CD4-positive, alpha-beta T cell (primary cell): ENCODE measurements at places on chromosomes 6 and 20. TPM values are rescaled to one million over a fixed set of nuclear protein-coding genes. Genes with fewer than 3 reads are reported as not detected.

- no peaks in the 10 kb centered on the region for H3K27me3 ChIP-seq
- H3K27ac ChIP-seq = no peak overlapping the region
- no peak for DNase-seq
- no peaks in the 10 kb centered on the region for H3K36me3 ChIP-seq
Observed at GRCh38 chr20:58099291-58099935, 129.0 kb downstream of the ANKRD60 start.

FOXA2 gene
- not detected for total RNA-seq

OR2H2 gene
- total RNA-seq = not detected

GRCh38 chr20:53571555-53572286, 21.9 kb downstream of the ZNF217 start:
- H3K36me3 ChIP-seq = peaks cover 97% of the 10 kb centered on the region
- H3K27ac ChIP-seq = peak overlapping the region; percentile 0

GRCh38 chr6:137497721-137498463, 3.7 kb upstream of the OLIG3 start:
- no peak overlapping the region for H3K27ac ChIP-seq
- H3K36me3 ChIP-seq = no peaks in the 10 kb centered on the region
- peaks cover 55% of the 10 kb centered on the region for H3K4me1 ChIP-seq
- DNase-seq = no peak

TSBP1 gene
- not detected for total RNA-seq

DNA sequence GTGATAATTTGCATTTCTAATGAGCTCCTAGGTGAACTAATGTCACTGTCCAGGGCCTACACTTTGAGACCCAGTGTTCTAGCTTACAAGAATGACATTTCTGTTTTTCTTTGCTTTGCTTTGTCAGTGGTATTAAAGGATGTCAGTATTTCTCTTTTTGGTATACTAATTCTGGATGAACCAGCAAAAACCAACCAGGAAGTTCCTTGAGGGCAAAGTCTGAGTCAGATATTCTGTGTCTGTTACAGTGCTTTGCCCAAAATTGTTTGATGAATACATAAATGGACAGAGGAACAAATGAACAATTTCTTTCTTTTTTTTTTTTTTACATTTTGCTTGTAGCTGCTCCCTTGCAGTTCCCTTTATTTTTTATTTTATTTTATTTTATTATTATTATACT, 15.4 kb downstream of the COQ3 start:
- H3K27ac ChIP-seq = no peak overlapping the region
- no peaks in the 10 kb centered on the region for H3K4me1 ChIP-seq
- no peak for DNase-seq
- no peaks in the 10 kb centered on the region for H3K36me3 ChIP-seq
- no peaks in the 10 kb centered on the region for H3K27me3 ChIP-seq
- H3K4me3 ChIP-seq = no peak overlapping the region

POU3F2 gene
- not detected for total RNA-seq

PDYN gene
- total RNA-seq = not detected

DNA sequence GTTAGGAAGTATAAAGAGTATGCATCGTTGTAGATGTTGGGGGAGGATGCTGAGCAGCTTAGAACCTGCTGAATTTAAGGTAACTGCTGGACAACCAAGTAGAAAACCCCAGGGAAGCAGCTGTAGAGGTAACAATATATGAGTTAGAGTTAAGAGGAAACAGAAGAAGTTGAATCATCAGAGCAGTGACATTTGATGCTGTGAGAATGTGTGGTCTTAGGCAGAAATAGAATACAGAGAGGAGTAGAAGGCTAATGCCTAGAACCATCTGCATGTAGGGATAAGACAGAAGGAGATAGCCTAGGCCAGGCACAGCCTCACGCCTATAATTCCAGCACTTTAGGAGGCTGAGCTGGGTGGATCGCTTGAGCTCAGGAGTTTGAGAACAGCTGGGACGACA, 22.6 kb upstream of the DYNLRB1 start:
- H3K27ac ChIP-seq = no peak overlapping the region
- no peaks in the 10 kb centered on the region for H3K27me3 ChIP-seq
- no peak for DNase-seq
- H3K4me3 ChIP-seq = no peak overlapping the region

DNA sequence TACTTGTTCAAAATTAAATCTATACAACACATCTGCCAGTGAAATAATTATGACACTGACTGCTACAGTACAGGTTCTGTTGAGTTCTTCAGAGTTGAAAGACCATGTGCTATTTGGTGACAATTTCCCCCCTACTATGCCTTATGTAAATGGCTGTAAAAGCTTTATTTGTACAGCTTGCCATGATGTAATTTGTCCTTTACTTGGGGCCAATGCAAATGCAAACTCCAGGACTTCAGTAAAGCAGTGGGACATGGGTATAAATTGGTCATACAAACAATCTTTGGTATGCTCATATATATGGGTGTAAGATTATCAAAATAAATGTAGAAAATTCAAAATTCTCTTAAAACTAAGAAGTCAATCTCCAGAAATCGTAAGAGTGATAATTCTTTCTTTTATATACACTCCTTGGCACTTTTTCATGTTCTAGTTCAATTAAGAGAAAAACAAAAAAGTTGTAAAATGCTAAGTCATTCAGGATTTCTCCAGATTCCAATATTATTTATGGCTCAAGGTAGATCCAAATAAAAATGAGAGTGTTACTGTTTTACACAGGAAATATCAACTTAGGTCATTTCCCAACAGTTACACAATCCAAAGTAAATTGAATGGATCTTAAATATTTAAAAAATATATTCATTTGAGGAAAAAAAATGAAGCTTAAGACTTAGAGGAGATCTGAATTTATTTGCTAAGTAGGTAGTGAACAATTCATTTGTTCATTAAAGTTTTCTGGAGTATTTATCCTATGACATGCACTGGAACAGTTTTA, 1310.5 kb upstream of the CITED2 start:
- H3K27me3 ChIP-seq = no peaks in the 10 kb centered on the region
- H3K27ac ChIP-seq = no peak overlapping the region
- no peak overlapping the region for H3K4me3 ChIP-seq
- H3K4me1 ChIP-seq = no peaks in the 10 kb centered on the region
- no peak for DNase-seq
- H3K36me3 ChIP-seq = no peaks in the 10 kb centered on the region

DNA sequence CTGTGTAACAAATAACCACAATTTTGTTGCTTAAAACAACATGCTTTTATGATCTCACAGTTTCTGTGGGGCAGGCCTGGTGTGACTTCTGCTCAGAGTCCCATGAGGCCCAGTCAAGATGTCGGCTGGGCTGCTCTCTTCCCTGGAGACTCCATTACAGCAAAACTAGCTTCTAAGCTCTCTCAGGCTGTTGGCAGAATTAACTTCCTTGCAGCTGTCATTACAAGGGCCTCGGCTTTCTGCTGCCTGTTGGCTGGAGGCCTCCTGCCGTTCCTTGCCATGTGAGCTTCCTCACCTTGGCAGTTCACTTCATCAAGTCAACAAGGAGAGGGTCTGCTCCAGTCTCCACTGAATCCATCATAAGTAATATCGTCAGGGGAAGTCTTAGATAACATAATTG, 659.2 kb downstream of the PRKN start:
- no peak overlapping the region for H3K27ac ChIP-seq
- H3K4me1 ChIP-seq = no peaks in the 10 kb centered on the region
- H3K27me3 ChIP-seq = no peaks in the 10 kb centered on the region
- no peak for DNase-seq
- H3K36me3 ChIP-seq = no peaks in the 10 kb centered on the region
- no peak overlapping the region for H3K4me3 ChIP-seq

- H3K27ac ChIP-seq = no peak overlapping the region
- no peaks in the 10 kb centered on the region for H3K36me3 ChIP-seq
- peaks cover 17% of the 10 kb centered on the region for H3K4me1 ChIP-seq
- peaks cover 4% of the 10 kb centered on the region for H3K27me3 ChIP-seq
Observed at GRCh38 chr20:23869520-23869919, 10.0 kb downstream of the CST5 start.

SIM1 gene
- not detected for total RNA-seq

MYBL2 gene
- total RNA-seq = 0.56 TPM

C20orf96 gene
- 3.3 TPM for total RNA-seq

GRCh38 chr6:74050921-74051320, 354.9 kb downstream of the CD109 start:
- H3K4me1 ChIP-seq = no peaks in the 10 kb centered on the region
- H3K36me3 ChIP-seq = no peaks in the 10 kb centered on the region
- H3K4me3 ChIP-seq = no peak overlapping the region
- no peak overlapping the region for H3K27ac ChIP-seq
- DNase-seq = no peak

- no peaks in the 10 kb centered on the region for H3K4me1 ChIP-seq
- H3K36me3 ChIP-seq = no peaks in the 10 kb centered on the region
- no peaks in the 10 kb centered on the region for H3K27me3 ChIP-seq
- DNase-seq = no peak
- H3K4me3 ChIP-seq = no peak overlapping the region
Observed at GRCh38 chr6:14310960-14311359, 193.4 kb downstream of the CD83 start.

GRCh38 chr20:40232756-40233155, 456.3 kb downstream of the MAFB start:
- H3K4me3 ChIP-seq = no peak overlapping the region
- H3K27me3 ChIP-seq = no peaks in the 10 kb centered on the region
- no peak for DNase-seq
- no peaks in the 10 kb centered on the region for H3K36me3 ChIP-seq

- peaks cover 10% of the 10 kb centered on the region for H3K4me1 ChIP-seq
- H3K27ac ChIP-seq = no peak overlapping the region
- no peak overlapping the region for H3K4me3 ChIP-seq
- no peaks in the 10 kb centered on the region for H3K36me3 ChIP-seq
Observed at GRCh38 chr6:27547157-27548075, 74.5 kb upstream of the ZNF184 start.

DNA sequence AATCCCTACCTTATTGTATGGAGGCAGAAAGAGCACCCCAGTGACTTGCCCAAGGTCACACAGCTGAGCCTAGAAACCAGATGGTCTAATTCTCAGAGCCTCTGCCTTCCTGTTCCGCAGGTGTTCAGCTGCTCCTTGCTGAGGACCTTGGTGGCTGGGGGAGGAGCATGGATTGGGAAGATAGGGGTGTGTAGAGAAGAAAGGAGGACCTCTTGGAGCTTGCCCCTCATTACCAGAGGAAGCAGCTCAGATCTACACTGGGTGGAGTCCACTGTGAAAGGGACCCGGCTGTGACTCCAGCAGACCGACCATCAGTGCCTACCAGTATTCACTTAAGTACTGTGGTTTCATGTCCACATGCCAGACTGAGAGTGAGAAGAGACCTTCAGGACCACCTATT, 15.2 kb downstream of the FOXP4 start:
- DNase-seq = no peak
- H3K4me1 ChIP-seq = peaks cover 29% of the 10 kb centered on the region
- H3K4me3 ChIP-seq = no peak overlapping the region
- H3K27me3 ChIP-seq = no peaks in the 10 kb centered on the region
- H3K36me3 ChIP-seq = peaks cover 5% of the 10 kb centered on the region

ENPP4 gene
- total RNA-seq = 4.3 TPM
